ENCODE measurements at places on chromosomes 2 and 18.

- H3K4me3 ChIP-seq: no peak overlapping the region
- no peaks in the 10 kb centered on the region for H3K36me3 ChIP-seq
- H3K27me3 ChIP-seq: no peaks in the 10 kb centered on the region
- no peak for DNase-seq
- no peak overlapping the region for H3K27ac ChIP-seq
These were observed 106.4 kb downstream of the TDRD15 start for GRCh38 chr2:21230140-21230539.

GRCh38 chr2:217095511-217096205, 235.8 kb upstream of the TNP1 start:
- no peaks in the 10 kb centered on the region for H3K36me3 ChIP-seq
- no peak for DNase-seq
- H3K4me3 ChIP-seq: no peak overlapping the region
- peaks cover 12% of the 10 kb centered on the region for H3K4me1 ChIP-seq

DNA sequence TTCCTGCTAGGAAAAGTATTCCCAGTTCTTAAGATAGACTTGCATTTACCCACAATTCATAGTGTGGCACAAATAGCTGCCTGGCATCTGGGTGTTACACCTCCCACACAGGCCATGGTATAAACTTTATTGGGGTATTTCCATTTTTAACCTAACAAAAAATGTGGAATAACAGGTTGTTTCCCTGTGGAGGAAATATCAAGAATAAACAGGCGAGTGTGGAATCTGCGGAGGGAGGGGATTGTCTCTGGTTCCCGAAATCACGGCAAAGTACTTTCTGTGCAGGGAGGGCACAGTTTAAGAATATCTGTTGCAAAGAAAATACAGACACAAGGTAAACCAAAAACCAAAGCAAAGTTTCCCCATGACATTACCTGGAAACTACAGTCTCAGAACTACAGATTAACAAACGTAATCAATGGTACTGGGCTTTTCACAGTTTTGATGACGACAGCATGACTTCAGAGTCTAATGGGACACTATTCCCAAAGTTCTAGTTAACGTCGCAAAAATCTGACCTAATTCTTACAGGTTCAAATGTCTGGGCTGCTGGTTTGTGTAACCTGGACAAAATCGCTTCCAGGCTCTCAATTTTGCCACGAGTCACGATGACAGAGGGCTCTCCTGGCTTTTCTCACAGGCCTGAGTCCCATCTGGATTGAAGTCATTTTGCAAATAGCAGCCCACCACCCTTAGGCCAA, 1.4 kb downstream of the STARD7 start:
- DNase-seq: no peak
- H3K27ac ChIP-seq: peak overlapping the region; percentile 77
- peaks cover 30% of the 10 kb centered on the region for H3K4me1 ChIP-seq
- H3K36me3 ChIP-seq: peaks cover 16% of the 10 kb centered on the region
- H3K27me3 ChIP-seq: no peaks in the 10 kb centered on the region

- no peaks in the 10 kb centered on the region for H3K36me3 ChIP-seq
- H3K4me1 ChIP-seq: no peaks in the 10 kb centered on the region
- no peak overlapping the region for H3K27ac ChIP-seq
- no peak for DNase-seq
These were observed 24.3 kb downstream of the PTMA start for GRCh38 chr2:231732604-231733003.

DNA sequence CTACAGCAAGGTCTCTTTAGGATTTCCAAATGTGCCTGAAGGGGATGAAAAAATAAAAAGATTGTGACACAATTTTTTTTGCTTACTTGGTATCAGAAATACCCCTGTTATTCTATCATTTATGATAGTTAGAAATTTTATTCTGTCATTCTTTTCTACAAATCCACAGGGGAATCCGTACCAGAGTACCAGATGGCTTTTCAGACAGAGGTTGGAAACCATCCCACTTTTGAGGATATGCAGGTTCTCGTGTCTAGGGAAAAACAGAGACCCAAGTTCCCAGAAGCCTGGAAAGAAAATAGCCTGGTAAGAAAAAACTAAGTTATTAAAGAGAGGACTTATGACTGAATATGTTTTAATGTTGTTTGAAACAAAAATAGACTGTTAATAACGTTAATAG, 92.6 kb upstream of the FAM117B start:
- H3K27me3 ChIP-seq: no peaks in the 10 kb centered on the region
- no peak for DNase-seq
- H3K4me3 ChIP-seq: no peak overlapping the region

DNA sequence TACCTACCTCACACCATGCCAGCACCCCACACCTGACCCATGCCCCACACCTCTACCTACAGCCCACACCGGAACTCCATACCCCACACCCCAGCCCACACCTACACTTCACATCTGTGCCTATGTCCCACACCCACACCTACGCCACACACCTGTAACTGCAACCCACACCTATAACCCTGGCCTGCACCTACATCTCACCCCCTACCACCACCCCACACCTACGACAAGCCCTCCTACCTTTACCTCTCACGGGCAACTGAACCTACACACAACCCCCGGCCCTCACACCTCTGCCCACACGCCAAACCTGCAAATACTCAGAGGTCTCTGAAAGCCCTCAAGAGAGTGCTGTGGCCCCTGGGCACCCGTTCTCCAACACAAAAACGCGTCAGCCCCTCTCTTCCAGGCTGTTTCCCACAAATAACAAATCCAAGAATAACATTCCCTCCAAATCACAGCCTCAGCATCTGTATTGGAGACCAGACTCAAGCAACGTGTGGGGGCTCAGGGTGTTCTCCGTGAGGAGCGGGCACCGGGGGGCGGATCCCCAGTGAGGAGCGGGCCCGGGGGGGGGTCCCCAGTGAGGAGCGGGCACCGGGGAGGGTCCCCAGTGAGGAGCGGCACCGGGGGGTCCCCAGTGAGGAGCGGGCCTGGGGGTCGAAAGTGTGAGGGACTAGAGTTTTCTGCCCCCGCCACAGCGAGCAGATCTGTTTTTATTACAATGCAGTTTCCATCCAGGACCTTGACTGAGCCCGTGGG, 33.4 kb downstream of the SLC66A2 start:
- no peak for DNase-seq
- no peaks in the 10 kb centered on the region for H3K4me1 ChIP-seq
- peaks cover 5% of the 10 kb centered on the region for H3K36me3 ChIP-seq

- H3K27me3 ChIP-seq: no peaks in the 10 kb centered on the region
- no peak for DNase-seq
- no peaks in the 10 kb centered on the region for H3K4me1 ChIP-seq
- no peak overlapping the region for H3K4me3 ChIP-seq
- peaks cover 52% of the 10 kb centered on the region for H3K36me3 ChIP-seq
These were observed 100.7 kb downstream of the C2orf74 start for GRCh38 chr2:61262699-61263098.

GRCh38 chr2:15795426-15795825, 144.9 kb upstream of the MYCN start:
- H3K27me3 ChIP-seq: no peaks in the 10 kb centered on the region
- no peak overlapping the region for H3K27ac ChIP-seq
- H3K4me1 ChIP-seq: no peaks in the 10 kb centered on the region
- no peaks in the 10 kb centered on the region for H3K36me3 ChIP-seq
- no peak overlapping the region for H3K4me3 ChIP-seq

GRCh38 chr2:165251366-165251765, 12.2 kb downstream of the SCN2A start:
- no peaks in the 10 kb centered on the region for H3K4me1 ChIP-seq
- H3K36me3 ChIP-seq: no peaks in the 10 kb centered on the region
- H3K27ac ChIP-seq: no peak overlapping the region
- no peak overlapping the region for H3K4me3 ChIP-seq
- no peaks in the 10 kb centered on the region for H3K27me3 ChIP-seq

GRCh38 chr2:71457923-71458322, 4.6 kb downstream of the DYSF start:
- H3K27ac ChIP-seq: no peak overlapping the region
- no peaks in the 10 kb centered on the region for H3K27me3 ChIP-seq
- no peak for DNase-seq
- H3K36me3 ChIP-seq: no peaks in the 10 kb centered on the region
